Activated naive CD8-positive, alpha-beta T cell treated with anti-CD3 and anti-CD28 coated beads, Interleukin-2, amount 50 U/mL, for 24 hours (primary cell): ENCODE measurements at places on chromosomes 6 and 20.
A peak's percentile ranks its signal among the peaks of the same experiment; 100 is the strongest.

DNA sequence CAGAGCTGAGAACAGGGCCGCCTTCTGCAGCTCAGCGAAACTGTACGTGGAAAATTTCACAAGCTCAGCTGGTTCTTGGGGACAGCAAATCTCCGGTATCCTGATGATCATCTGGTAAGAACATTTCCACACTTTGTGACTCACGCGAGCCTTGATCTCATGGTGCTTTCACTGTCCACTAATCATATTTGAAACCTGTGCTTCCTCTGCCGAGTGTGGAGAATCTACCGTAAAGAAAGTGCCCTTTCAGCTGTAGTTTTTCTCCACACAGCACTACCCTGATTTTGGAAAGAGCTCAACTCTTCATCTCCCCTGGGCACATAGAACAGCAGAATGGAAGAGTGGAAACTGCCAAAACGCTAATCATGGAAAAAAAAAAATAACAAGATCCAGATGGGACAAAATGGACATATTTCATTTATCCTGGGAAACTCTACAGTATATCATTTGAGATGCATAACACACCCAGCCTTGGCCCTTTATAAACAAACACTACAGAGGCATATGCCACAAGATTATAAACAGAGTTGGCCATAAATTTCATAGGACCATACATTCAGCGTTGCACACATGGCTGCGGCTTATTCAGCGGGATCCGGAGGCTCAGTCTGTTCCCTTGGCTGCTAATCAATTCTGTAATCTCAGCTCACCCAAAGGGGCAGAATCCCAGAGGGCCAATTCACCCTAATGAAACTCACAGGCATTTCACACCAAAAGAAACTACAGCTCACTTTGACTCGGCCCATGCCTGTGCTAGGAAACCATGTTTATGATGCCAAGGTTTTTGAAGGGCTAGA is 434.5 kb downstream of the HDGFL1 start:
- DNase-seq = no peak

DNA sequence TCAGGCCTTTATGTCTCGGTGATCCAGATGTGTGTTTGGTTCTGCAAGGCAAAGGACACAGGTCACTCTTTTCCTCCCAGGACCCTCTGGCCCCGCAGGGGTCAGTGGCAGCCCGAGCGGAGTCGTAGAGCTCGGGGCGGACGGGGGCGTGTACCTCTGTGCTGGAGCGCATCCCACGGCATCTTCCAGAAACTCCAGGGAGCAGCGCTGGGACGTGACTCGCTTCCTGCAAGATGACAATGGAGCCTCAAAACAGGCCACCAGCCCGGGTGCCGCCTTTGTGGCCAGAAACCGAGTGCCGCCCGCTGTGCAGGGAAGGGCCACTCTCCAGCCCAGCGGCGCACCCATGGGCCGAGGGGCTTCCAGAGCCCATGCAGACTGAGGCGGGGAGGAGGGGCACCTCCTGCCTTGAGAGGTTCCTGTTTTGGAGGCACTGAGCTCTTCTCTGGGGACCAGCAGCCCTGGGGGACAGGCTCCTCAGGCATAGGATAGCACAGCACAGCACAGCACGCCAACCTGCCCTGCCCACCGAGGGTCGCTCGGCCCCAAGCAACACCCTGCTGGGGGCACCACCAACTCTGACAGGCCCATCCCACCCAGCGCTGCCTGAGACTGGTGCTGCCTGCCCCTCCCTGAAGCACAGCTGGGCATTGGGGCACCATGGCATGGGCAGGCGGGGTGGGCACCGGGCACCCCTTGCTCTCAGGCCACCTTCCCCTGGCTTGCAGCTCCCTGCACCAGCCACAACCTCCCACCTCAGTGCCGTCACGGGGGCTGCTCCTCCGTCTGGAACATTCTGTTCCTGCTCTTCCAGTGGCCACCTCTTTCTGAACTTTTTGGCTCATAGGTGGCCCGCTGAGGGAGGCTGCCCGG is 9.7 kb downstream of the RPS21 start:
- DNase-seq = no peak

DNA sequence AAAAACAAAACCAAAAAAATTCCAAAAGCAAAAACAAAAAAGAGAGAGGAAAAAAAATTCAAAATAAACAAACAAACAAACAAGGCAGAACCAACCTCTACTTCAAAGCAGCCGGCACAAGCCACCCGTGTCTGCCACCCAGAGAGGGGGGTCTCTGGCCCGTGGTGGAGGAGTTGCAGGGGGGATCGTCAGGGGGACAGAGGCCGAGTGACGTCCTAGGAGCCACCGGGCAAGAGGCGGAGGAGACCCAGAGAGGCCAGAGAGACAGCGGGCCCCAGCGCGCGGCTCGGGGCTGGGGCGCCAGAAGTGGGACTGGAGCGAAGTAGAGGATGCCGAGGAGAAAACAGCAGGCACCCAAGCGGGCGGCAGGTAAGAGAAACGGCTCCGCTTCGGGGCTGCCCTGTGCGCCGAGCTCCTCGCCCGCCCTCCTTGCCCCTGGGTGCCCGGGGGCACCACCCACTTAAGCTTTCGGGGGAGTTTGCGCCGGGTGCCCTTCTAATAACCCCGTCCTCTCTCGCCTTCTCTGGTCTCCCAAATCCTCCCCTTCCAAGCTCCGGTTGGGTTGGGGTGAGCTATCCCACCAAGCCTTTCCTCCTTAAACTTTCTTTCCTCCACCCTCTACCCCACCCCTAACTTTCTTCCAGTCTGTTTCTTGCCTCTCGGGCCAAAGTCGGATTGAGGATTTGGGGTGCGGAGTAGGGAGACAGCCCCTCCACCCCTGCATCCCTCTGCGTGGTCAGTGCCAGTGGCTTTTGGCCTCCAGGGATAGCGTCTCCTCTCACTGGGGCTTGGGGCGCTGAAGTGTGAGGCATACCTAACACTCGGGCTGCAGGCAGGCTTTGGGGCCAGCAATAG is 1.0 kb downstream of the TSHZ2 start:
- peak; percentile 33 for DNase-seq

GRCh38 chr20:19009081-19009688 is 195.6 kb downstream of the SCP2D1 start:
- DNase-seq = no peak

- no peak for DNase-seq
These were observed 491.4 kb downstream of the LMBRD1 start for GRCh38 chr6:69305456-69305855.

- DNase-seq = no peak
These were observed 78.5 kb upstream of the TRDN start for GRCh38 chr6:123715006-123715863.

DNA sequence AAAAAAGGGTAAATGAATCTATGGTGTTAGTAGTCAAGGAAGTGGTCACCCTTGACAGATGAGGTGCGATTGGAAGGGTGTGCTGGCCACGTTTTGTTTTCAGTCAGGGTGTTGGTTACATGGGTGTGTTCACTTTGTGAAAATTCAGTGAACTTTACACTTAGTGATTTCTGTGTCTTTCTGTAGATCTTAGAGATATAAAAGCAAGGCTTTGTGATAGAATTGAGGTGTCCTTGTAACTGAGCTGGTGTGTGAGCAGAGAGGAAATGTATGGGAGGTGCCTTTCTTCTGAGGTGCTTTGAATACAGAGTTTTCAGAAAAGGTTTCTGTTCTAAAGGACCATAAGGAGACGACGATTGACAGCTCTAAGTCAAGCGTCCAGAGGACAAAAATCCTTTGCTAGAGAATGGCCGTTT is 90.5 kb downstream of the SAMD3 start:
- peak; percentile 36 for DNase-seq

GRCh38 chr20:35106827-35107380 is 14.3 kb upstream of the TRPC4AP start:
- DNase-seq = no peak

- no peak for DNase-seq
These were observed 59.1 kb downstream of the ADGRF1 start for GRCh38 chr6:46983007-46983411.

DNA sequence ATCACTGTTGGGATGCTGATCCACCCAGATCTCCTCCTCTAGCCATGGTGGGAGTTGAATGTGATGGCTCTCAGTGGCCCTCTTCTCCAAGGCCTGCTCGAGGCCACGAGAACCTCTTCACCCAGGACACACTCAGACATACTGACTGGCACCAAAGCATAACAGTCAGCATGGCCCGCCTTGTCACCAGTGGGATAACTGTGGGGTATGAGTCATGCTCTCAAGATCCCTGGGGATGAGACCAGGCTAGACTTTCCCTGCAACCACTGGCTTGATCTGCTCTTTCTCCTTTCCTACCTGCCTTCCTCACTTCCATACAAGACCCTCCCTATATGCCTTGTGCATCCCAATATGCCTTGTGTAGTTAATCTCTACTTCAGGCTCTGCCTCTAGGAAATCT is 66.8 kb downstream of the RIN2 start:
- no peak for DNase-seq

DNA sequence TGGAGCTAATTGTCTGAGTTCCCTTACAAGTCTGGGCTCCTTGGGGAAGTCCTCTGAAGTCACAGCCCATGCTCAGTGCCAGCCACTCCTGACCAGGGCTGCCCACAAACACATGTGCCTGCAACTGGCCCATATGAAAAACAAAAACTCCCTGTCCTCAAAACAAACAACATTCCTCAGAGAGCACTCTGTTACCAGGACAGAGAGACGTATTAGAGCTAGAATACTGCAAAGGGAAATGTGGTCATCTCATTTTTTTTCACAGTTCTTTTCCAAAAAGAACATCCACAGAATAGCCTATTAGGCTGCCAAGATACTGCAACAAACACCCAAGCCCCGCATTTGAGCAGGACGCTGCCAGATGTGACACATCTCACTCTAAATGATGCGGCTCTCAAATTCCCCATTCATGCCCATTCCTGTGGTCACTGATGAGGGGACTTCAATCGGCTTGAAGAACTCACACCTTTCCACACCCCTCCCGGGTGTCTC is 71.1 kb downstream of the SLC22A23 start:
- no peak for DNase-seq

DNA sequence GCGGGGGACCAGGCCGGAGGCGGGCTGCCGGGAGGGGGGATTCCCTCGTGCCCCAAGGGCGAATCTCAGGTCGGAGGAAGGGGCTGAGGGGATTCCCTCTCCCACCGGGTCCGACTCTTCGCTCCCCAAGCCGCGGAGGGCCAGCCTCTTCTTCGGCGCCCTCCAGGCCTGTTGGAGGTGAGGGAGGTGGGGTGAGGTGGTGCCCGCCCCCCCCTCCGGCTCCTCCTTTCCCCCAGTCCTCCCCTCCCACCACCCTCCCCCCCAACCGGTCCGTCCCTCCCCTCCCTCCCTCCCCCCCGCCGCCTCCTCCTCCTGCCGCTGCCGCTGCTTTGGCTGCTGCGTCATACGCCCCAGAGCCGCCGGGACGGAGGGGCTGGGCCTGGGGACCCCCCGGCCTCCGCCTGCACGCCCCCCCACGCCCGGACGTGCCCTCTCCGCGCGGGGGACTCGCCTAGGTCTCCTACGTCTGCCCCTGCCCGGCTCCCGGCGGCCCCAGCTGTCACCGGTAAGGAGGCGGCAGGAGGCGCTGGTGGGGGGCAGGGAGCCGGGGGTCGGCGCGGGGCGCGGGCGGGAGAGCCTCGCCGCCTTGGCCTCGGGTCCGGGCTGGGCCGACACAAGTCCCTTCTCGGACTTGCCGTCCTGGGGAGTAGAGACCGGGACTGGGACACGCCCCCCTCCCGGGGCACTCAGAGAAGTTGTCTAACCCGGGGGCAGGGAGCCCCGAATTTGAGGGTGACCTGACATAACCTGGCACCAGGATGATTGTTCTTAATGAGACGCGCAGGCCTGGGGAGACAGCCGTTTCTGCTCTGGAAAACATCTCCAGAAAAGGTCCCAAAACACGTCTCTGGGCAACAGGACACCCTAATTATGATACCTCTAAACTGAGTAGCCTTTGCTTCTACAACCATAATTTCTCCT is at the start of gene PHF1:
TSS of gene PHF1 (plus strand) at position 304 of the 921 bp plus-strand sequence. CDS start 1,250 bp downstream, outside the sequence.
- DNase-seq = no peak

GRCh38 chr6:81694207-81694606 is 58.3 kb downstream of the TENT5A start:
- DNase-seq = no peak

DNA sequence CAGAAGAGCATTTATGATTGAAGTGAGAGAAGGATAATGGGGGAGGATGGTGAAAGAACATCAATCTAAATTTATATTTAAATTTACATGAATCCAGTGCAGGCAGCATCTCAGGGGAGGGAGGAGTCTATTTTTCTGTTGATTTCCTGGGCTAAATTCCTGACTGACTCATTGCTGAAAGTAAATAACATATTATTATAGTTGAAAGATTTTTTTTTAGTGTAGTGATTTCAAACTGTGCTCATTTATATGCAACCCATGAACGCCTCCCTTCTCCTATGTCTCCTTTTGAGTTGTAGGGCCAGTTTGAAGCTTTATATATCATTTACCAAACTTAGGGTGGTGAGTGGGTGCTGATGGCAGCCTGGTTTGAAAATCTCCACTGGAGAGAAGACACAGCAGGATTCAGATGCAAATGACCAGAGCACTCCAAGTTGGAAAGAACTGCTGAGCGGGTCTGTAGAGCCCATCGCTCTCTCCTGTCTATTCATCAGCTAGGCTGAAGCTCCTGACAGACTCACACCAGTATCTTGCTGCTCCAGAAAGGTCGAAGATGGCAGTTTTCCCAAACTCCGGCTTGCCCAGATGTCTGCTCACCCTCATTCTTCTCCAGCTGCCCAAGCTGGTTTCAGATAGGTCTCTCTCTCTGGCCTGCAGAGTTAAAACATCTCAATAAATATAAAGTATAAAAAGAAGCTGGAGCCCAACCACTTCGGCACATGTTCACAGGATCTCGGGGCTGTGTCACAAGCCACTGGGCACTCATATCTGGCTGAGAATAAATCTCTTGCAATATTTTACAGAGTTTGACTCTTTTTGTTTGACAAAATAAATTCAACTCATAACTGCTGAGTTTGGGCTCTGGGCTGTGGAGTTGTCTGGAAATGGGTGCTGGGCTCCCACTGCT is 18.3 kb downstream of the BTN2A1 start:
- no peak for DNase-seq

- no peak for DNase-seq
These were observed 47.3 kb upstream of the DYNLRB1 start for GRCh38 chr20:34468951-34469350.

GRCh38 chr6:161226009-161226964 is 47.6 kb downstream of the AGPAT4 start:
- peak; percentile 13 for DNase-seq

DNA sequence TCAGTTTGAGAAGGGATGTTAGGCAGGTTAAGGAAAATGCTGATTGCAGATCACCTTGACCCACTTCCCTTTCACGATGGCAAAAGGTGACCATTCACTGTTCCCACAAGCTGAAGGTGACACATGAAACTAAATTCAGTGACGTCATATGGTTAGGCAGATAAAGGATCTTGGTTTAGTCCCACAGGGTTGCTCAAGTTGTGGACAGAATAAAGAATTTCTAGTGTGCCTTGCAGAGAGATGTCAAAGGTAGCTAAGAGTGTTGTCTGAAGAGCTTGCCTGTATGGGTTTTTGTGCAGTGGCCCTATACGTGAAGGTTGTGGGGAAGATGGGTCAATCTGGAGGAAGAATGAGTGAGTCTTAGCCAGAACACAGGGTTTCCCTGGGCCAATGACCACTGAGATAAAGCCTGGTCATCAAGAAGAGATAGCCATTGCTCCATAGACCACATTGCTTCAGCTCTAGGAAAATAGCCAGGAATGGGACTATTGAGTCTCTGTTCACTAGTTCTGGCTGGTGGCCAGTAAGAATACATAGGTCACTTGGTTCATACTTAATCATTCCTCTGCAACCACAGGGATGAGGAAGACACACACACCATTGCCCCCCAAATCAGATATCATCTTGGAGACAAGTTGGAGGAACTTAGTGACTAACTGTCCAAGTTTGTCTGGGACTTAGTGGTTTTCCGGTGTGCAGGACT is 148.5 kb upstream of the ATXN1 start:
- DNase-seq = no peak

- no peak for DNase-seq
These were observed 215.5 kb upstream of the MCHR2 start for GRCh38 chr6:100209323-100210136.

- DNase-seq = no peak
These were observed 241.2 kb upstream of the TAB2 start for GRCh38 chr6:149076355-149076734.
